Activated CD4-positive, CD25-positive, alpha-beta regulatory T cell treated with anti-CD3 and anti-CD28 coated beads, Interleukin-2, amount 50 U/mL, for 72 hours (primary cell): ENCODE measurements at places on chromosomes 2 and 18.

DNA sequence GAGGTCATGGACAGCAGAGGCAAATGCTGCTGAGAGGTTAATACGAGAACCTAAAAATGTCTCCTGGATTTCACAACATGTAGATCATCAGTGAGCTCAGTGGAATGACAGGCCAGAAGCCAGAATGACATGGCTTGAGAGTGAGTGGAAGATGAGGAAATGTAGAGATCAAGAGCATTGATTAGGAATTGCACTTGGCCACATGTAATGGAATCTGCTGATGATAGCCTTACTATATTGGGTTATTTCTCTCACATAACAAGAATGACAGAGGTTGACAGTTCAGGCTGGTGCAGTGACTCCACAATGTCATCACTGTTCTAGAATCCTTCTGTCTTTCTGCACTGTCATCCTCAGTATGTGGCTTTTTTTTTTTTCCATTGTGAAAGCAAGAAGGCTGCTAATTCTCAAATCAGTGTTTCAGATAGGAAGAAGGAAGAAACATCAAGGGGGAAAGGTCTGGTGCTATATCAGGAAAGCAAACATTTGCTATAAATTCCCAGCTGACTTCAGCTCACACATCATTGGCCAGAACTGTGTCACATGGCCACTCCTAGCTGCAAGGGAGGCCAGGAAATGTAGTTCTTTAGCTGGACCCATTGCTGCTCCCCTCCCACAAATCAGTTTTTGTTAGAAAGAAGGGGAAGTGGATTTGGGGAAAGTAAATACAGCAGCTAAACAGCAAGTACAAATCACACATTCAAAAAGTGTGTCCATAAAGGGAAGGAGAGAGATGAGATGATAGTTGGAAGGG is 127.2 kb downstream of the FAM161A start:
- DNase-seq, result no peak

DNA sequence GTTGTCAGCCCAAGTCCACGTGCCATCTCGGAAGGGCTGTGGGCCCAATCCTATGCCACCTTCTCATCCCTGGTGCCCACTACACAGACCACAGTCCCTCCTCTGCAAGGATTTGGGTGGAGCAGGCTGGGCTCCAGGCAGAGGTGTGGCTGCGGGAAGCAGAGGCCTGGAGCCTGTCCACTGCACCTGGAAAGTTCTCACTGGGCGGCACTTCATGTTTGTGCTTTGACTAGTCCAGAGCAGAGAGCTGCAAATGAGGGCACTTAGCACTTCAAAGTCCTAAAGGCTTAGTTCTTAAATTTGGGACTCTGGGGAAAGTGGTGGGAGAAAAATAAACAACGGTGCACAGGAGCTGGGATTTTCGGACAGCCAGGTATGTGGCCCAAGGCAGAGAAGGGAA is 308.9 kb upstream of the POU3F3 start:
- no peak for DNase-seq

GRCh38 chr2:76204048-76204447 is 493.3 kb upstream of the GCFC2 start:
- DNase-seq, result no peak

DNA sequence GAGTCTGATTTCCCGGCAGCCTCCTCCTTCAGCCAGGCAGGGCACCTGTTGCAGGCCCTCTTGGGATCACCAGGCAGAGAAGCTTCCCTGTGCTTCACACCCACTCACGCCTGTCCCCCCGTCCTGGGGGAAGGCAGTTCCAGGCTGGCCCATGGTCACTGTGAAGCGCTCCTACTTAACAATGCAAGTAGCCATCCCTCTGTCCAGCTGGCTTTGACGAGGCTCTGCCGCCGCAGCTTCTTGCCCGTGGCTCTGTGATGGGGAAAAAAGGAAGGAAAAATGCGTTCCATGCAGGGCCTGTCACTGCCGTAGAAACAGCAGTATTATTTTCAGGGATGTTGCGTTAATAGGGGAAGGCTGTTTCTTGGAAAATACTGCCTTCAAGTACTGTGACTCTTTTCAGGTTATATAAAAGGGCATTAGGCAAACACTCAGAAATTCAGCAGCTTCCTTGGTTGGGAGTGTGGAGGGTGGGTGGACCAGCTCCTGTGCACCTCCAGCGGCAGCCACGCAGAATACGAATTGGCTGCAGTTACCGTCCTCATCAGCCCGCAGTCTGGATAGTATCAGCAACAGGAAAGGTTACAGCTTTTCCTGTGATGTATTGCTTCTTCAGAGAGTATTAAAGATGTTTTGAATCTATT is 232.3 kb downstream of the KLHL29 start:
- DNase-seq, result no peak

DNA sequence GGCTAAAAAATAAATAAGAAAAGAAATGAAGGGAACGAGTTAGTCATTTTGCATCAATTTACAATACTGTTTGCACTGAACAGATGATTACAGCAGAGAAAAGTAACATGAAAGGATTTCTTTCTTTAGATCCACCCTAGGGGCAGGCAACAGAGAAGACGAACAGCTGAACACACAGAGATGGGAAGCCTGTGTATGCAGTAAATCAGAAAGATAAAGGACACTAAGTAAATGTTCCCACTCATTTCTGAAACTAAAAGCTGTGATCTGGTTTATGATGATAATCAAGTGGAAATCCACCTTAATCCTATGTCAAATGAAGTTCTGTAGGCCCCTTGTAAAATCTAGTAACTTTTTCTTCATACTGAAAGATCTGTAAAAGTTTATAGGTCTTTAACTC is 54.2 kb downstream of the AKAIN1 start:
- DNase-seq, result no peak

DNA sequence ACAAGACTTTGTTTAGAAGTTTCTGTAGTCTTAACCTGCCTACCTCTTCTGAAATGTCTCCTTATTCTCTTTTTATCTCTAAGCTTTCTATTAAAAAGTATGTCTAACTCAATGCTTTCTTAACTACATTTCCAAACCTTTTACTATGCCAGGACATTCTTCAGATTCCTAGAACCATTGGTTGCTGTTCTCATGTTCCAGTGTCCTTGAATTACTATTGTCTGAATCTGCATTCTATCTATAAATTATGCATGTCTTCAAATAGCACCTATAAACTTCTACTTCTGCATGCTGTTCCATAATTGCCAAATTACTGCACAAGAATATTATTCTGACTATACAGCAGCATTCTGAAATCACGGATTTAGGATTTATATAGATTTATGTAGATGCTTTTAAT is 166.0 kb upstream of the VWC2L start:
- DNase-seq, result no peak
